Effector memory CD8-positive, alpha-beta T cell (primary cell): ENCODE measurements at places on chromosomes 2 and 18.
A peak's percentile ranks its signal among the peaks of the same experiment; 100 is the strongest.

DNA sequence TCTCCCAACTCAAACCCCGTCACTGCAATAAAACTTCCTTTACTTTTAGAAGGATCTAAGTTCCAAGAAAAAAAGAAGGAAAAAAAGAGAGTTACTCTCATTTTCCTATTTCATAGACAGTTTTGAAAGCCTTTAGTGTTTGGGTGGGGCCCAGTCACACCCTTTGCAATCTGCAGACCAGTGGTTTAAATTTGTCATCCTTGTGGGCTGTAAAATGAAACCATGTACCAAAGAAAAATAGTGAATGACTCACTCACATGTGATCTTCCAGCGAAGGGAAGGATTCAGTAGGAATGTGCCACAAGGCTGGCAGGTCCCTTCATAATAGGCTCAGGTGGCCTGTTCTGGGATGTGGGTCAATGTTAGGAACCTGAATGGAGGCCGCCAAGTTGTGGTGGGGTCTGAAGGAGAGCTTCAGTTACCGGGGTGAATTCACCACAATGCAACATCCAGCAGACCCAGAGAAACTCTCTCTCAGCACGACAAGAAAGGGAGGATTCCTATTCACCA is 28.3 kb downstream of the ANXA4 start:
- DNase-seq = no peak

- DNase-seq = peak; percentile 43
Measured at GRCh38 chr2:98455494-98455976, 10.9 kb downstream of the INPP4A start.

GRCh38 chr18:32549248-32550110 is 78.8 kb upstream of the GAREM1 start:
- peak; percentile 9 for DNase-seq

DNA sequence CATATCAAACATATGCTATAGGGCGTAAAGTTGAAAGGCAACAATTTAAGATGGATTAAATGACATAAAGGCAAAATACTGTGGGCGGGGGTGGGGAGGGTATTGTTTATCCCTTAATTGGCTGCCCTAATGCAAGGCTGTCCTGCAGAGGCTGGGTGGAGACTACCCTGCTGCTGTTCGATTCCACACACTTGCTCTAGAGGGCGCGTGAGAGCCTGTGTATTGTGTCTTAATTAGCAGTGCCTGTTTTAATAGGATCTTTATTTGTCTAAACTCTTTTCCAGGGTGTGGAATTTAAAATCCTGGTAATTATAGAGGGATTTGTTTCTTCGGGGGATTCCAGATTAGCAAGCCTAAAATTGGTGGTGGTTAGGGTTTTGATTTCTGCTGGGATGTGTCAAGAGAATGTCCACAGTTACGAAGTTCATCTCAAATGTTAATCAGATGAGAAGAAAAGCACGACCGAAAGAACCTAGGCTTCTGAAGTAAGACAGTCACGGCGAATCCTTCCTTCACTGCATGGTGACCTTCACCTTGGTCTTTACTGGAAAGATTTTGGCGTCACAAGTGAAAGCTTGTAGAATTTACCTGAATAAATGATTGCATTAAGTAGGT is 103.5 kb upstream of the MAP3K20 start:
- no peak for DNase-seq

DNA sequence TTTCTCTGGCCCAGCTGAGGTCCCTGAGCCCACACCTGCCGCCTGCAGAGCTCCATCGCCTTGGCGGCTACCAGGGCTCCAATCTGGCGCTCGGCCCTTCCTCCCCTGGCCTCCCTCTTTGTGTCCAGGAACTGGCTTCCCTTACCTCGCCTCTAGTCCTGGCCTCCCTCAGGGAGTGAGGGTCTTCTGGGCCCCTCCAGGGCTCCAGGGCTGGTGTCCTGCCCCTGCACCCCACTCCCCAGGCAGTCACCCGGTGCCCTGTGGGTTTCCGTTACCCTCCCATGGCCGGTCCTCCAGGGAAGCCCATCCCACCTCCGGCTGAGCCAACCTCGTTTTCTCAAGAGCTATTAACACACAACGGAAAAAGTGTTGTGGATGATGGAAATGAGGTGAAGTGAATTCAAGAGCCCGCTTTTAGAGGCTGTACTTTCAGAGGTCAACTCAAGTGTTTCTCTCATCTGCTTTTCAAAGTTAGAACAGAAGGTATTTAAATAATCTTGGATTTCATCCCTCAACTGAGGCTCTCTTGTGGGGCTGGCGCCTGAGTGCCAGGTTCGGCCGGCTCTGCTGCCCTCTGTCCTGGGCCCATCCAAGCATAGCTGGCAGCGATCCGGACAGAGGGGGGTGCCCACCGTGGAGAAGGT is 131.9 kb downstream of the ASB1 start:
- DNase-seq = no peak

- no peak for DNase-seq
Measured at GRCh38 chr2:47488870-47489584, 86.1 kb downstream of the MSH2 start.

- DNase-seq = no peak
Measured at GRCh38 chr2:98886066-98886554, 49.9 kb downstream of the CRACDL start.

- peak; percentile 44 for DNase-seq
Measured at GRCh38 chr2:24409700-24410556, 49.6 kb upstream of the ITSN2 start.

DNA sequence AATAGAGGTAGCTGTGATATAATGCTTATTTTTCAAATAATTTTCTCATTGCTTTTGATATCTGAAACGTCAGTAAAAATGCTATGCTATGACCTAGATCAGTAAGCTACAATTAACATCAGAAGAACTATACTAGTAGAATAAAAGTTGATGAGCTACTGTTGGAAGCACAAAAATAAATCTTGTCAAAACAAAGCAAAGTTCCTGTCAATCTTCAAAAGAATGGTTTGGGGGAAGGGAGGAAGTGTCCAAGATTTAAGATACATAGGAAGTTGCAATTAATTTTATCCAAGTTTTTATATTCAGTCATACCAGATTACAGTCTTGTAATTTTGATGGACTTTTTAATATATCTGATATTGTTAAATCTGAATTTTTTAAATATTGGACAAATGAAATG is 19.2 kb downstream of the IRS1 start:
- DNase-seq = no peak

GRCh38 chr2:157509744-157510143 is 65.9 kb upstream of the CYTIP start:
- DNase-seq = no peak

- no peak for DNase-seq
Measured at GRCh38 chr18:2716394-2717326, 61.1 kb downstream of the SMCHD1 start.

DNA sequence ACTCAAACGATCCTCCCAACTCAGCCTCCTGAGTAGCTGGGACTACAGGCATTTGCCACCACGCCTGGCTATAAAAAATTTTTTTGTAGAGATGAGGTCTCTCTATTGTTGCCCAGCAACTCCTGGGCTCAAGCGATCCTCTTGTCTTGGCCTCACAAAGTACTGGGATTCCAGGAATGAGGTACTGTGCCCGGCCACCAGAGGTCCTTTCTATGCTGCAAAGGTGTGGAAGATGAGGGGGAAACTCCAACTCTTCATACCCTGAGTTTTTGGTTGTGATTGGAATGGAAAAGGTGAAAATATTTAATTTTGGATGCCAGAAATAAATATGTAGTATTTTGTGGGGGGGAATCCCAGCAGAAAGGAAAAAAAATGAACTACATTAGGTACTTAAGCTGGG is 36.0 kb downstream of the MRPL33 start:
- DNase-seq = no peak

DNA sequence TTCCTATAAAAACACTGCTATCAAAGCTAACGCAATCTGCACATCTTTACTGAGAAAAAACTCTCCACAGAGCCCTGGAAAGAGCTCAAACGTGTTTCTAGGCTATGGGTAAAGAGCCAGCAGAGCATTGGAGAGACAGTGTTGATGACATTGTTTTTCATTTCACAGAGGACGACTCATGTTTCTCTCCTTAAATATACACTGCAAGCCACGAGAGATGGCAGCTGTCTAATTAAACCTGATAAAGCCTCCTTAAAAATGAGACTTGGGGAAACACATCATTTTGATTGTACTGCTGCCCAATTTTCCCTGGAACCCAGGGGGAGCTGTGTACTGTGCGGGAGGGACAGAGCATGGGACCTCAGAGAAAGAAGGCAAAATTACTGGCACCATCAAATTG is 294.3 kb upstream of the SETBP1 start:
- no peak for DNase-seq

DNA sequence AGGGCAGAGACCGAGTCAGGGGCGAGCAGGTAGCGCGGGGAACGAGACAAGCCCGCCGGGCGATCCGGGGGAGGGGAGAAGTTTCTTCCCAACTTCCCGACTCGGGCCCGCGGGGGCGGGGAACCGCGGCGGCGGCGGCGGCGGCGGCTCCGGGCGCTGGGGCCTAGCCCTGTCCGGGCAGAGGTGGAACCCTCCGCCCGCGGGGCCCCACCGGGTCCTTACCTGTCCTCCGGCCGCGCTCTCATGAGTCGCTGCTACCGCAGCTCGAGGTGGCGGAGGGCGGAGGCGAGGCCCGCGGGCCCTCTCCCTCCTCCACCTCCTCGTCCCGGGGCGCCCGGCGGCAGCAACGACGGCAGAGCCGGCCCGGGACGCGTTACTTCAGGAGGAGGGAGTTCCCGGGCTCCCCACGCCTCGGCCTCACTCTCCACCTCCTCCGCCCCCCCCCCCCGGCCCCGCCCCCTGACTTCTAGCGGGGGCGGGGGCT is at the start of gene YES1:
YES1 (minus strand) TSS at position 351 of the 484 bp plus-strand sequence. CDS start 55,415 bp downstream, outside the sequence.
- peak; percentile 46 for DNase-seq

DNA sequence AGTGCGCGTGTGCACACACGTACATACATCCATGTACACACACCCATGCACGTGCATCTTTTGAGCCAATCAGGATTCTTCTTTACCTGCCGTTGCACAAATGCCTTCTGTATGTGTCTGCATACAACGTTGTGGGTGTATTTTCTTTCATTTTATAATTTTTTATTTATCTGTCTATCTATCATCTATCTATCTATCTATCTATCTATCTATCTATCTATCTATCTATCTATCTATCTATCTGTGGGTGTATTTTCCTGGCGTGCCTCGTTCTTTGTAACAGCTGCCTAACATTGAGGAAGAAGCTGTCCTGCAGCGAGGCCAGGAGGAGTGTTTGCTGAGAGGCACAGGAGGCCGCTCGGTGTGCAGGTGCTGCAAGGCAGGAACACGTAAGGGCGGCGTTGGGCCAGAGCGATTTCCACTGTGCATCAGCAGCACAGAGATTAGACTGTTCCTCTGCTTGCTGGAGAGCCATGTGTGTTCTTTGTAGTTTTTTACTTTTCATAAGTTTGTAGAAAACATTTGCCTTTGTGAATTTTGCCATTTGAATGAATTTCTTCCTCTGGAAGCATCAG is 84.4 kb downstream of the DGKD start:
- DNase-seq = no peak

DNA sequence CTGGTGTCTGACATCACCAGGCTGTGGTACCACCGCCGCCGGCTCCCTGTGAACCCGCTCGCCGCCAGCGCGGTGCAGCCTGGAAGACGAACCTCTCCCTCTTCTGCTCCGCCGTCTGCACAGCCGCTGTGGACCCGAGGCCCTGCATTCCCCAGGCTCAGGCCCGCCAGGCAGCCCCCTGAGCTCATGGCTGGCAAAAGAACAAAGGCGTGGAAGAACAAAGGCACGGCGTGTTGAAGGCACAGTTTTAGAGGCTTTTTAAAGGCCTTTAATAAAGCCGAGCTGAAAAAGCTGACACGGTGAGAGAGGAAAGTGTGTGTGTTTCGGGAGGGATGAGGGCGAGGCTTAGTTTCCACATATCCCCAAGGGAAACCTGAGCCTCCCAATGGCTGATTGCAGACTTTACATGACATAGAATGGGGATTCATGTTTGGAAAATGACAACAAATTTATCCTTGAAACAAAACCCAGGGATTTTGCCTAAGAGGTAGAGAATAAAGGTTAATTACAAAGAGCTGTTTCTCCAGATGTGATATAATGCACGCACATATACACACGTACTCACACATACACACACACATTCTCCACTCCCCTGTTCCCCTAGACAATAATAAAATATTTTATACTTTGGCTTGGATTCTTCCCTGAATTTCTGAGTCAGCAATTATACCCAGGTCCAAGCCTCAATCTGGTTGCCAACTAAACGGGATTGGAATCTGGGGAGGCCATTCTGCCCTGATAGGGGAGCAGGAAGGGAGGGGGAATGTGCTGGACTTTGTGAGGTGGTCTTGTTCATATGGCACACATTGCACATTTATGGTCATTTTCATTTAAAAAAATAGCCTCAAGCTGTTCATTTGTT is 39.7 kb downstream of the RFX8 start:
- DNase-seq = no peak

- DNase-seq = no peak
Measured at GRCh38 chr2:28036307-28036706, 145.8 kb downstream of the BABAM2 start.

DNA sequence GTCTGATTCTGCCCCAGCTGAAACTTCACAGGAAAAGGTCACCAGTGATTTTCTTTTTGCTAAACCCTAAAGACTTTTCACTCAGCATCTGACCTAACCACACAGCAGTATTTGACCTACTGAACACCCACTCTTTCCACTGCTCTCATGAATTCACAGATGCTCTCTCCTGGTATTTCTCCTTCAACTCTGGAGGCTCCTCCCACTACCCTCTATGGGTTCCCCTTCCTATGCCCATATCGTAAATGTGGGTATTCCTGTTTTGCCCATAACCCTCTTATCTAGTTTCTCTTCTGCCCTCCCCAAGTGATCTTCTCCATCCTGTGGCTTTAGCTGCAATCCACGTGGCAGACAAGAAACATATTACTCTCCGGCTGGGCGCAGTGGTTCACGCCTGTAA is 7.6 kb downstream of the PLEKHM3 start:
- no peak for DNase-seq

DNA sequence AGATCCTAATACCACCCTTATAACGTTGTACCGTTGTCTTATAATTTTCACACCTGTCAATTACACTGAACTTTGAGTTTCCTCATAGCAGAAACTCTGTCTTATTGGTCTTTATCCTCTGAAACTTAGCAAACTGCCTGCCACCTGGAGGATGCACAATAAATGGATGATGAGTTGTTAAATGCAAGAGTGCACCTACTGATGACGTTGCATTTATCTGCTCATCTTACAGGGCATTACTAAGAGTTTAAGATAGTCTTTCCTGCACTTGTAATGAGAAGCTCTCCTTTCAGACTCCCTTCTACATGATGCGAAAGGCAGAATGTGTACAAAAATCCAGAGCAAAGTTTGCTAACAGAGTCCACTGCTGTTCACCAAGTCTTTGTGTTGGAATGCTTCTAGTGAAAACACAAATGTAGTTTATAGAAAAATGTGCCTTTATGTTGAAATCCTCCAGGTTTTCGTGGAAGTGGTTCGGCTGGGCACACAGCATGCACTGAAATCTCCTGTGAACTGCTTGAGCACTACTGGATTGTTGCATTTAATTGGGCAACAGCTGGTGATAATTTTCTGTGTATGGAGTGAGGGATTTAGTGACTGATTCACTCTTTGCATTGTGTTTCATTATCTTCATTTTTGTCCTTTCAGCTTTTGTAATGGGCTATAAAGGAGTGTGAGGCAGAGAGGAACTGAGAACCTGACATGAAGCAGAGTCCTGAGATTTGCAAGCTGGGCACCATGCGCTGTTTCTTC is 665.8 kb upstream of the ID2 start:
- DNase-seq = no peak

GRCh38 chr18:41940506-41941215 is 14.4 kb upstream of the PIK3C3 start:
- DNase-seq = no peak
